Activated CD8-positive, alpha-beta memory T cell treated with anti-CD3 and anti-CD28 coated beads for 4 hours (primary cell): ENCODE measurements at places on chromosomes 5 and 9.

- no peak for DNase-seq
Measured at GRCh38 chr9:108270561-108270960, 585.2 kb downstream of the ACTL7B start.

DNA sequence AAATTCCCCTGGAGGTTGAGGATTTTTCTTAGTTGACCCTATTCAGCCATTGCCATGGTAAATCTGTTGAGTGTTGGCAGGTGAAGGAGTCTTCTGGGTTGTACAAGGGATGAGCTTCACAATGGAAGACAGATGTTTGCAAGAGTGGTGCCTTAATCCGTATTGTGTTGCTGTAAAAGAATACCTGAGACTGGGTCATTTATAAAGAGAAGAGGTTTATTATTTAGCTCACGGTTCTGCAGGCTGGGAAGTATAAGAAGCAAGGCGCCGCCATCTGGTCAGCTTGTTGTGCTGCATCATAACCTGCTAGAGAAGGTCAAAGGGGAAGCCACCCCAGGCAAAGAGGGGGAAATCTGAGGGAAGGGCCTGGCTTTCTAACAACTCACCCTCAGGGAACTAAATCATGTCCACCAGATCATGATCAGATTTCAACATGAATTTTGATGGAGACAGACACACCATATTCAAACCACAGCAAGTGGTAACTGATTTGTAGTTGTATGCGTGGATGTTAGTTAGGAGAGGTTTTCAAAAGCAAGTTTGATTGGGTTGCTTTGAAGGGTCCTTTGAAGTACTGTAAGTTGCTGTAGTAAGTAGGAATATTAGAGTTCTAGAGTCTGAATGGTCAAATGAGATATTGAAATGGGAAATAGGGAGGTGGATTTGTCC is 2.5 kb downstream of the TNPO1 start:
- DNase-seq = no peak

DNA sequence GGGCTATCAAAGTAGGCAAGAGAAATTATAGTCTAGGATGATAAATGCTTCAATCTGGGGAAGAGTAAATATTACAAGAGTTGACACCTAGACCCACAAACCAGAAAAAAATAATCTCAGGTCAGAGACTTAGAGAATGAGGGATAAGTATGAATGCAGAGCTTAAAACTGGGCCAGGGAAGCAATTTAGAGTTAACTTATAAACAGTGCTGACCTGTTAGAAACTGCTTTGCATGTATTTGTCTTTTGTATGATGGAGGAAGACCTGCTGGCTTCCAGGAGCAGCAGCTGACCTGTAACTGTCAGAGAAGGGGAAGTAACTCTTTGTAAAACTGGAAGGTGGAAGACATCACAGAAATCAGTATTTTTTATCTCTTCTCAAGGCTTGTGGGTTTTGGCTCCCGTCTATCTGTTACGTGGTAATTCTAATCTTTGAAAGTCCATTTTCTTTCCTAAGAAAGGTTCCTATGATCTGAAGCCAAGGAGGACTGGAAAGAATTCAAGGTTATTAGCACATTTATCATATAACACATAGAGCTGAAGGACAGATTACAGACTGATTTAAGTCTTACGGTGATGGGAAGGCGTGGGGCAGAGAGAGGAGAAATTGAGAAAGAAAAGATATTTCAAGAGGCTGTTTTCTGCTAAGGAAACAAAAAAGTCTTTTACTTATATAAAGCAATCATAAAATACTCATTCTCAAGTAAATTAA is 114.7 kb upstream of the ADAMTS19 start:
- no peak for DNase-seq

DNA sequence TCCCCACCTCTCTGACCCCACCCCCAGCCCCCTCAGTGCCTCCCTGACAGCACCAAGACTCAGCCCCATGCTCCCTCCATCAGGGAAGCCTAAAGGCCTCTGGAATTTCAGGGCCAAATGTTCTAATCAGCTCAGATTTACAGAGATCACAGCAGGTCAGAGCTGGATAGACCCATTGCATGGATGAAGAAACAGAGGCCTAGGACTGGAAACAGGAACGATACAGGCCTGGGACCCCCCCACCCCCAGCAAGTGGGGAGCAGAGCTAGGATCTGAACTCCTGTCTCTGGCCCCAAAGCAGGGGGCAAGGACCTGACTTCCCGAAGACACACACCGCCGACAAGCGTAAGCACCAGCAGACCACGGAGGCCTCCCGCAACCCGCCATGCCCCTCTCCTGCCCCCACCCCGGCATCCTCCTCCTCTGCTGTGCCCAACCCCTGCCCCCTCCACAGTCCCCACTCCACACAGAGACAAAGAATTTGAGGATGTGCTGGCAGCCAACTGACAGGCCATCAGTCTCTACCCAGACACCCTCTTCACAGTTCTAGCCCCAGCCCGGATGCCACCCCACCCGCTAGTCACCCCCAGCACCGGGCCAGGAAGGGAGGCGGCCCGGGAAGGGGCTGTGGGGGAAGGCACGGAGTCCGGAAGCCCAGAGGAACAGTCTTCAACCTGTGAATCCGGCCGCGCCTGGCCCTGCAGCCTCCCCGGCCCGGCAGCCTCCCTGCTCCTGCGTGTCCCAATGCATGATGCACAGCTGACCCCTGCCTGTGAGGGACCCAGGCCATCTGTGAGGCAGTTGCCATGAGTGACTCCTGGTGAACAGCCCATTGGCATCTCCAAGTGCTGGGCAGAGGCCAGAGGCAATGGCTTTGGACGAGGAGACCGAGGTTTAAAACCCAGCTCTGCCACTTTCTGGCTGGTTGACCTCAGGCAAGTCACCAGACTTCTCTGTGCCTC is 31.3 kb downstream of the NDUFA8 start:
- no peak for DNase-seq

DNA sequence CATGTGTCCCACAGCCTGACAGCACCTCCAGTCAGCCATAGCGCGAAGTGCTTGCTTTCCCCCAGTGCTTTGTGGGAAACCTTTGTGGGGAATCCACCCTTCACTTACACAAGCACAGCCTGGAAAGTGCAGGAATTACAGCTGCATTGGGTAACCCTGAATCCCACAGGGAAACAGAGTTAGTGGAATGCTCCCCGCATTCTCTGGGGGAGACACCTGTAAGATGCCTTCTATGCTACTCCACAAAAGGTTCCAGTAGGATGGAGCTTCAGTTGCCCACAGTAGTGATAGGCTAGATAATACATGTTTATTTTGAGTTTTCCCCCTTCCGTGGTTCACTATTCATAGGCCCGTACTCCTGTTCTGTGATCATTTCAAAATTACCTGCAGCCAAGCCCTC is 60.3 kb downstream of the TLE4 start:
- no peak for DNase-seq

DNA sequence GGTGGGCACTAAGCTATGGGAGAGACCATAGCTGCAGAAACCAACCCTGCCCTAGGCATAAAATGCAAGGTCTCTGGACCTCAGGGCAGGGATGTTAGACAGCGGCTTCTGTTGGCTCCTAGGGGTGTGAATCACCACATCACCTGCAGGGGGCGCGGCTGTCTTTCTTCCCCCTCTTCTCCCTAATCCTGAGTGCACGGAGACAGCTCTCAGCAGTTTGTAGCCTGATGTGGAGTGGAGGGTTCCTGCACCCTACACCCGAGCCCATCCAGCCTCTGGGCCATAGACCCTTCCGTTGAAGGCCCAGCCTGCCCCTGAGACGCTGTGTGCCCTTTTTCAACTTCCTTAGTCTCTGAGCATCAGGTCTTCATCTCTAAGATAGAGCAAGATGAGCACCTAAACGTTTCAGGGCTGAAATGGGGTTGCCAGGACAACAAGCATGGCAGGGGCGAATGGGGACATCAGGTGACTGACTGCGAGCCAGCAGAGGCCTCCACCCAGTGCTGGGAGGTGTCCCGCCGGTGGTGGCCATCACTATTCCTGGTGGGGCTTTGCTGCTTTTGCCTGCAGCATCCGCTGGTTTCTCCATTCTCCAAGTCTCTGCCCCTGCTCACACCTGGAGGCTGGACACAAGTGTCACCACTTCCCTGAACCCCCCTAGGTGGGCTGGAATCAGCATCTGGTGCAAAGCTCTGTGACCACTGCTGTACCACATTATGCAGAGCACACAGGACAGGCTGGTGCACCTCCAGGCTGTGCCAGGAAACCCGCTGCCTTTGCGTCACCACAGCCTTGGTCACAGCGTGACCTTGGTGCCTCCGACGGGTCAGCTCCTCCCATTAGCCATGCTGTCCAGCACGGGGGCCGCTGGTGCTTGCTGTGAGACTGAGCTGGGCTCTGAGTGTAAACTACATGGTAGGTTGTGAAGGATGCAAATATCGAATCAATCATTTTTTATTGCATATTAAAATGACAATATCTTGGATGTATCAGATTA is 2.5 kb upstream of the SEC16A start:
- DNase-seq = peak; percentile 64

- no peak for DNase-seq
Measured at GRCh38 chr5:103867857-103868598, 305.4 kb upstream of the NUDT12 start.

DNA sequence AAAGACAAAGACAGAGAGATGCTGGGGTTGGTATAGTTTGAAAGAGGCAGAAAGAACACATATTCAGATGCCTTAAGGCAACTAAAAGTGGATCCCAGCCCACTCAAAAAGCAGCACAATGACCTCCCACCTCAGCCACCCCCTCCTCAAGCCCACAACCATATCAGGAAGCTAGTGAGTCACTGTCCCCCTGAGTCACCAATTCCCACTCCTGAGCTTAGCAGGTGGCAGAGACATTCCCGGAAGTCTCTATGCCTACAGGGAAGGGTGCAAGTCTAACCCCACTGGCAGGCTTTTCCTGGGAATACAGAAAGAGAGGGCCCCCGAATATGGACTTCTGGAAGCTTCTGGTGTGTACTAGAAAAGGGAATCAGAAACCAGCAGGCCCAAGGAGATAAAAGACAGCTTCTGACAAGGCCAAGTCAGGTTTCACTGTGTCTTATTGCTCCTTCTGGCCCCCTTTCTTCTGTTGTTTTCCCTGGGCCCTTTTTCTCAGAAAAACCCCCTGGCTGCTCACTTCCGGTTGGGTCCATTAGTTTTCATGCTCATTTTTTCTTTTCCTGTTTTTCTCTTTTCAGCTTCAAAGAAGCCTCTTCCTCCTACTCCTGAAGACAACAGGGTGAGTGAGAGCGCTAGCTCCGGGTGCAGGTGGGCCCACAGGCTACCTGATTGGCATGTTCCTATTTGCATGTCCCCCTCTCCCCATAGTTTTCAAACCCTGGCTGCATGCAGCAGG is 36.8 kb downstream of the ITK start:
- DNase-seq = peak; percentile 49

- no peak for DNase-seq
Measured at GRCh38 chr9:130275156-130275555, 9.6 kb downstream of the HMCN2 start.

- no peak for DNase-seq
Measured at GRCh38 chr5:178502401-178503100, 87.6 kb downstream of the COL23A1 start.

DNA sequence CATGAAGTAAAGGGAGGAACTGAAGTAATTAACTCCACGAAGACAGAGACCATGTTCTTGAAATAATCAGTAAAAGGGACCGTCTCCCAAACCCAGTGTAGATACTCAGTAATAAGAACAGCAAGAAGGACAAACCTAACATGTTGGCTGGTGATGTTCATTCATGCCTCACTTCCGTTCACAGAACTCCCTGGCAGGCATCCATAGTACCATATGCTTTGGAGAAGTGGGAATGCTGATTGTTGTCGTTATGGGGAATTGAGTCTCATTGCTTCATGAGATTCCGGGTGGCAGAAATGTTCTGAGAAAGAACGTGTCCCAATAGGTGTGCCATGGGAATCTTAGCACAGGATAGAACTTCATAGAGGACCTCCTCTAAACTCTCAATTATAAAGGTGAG is 452.3 kb downstream of the ZSWIM6 start:
- DNase-seq = no peak

GRCh38 chr9:306907-307306 is 92.2 kb downstream of the DOCK8 start:
- peak; percentile 15 for DNase-seq

GRCh38 chr5:36458746-36459145 is 147.7 kb upstream of the SLC1A3 start:
- DNase-seq = no peak

DNA sequence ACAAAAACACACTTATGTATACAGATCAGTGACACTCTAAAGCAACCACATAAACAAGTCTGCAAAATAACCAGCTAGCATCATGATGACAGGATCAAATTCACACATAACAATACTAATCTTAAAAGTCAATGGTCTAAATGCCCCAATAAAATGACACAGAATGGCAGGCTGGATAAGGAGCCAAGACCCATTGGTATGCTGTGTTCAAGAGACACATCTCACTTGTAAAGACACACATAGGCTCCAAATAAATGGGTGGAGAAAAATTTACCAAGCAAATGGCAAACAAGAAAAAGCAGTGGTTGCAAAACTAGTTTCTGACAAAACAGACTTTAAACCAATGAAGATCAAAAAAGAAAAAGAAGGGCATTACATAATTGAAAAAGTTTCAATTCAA is 26.0 kb downstream of the GAPT start:
- DNase-seq = no peak

DNA sequence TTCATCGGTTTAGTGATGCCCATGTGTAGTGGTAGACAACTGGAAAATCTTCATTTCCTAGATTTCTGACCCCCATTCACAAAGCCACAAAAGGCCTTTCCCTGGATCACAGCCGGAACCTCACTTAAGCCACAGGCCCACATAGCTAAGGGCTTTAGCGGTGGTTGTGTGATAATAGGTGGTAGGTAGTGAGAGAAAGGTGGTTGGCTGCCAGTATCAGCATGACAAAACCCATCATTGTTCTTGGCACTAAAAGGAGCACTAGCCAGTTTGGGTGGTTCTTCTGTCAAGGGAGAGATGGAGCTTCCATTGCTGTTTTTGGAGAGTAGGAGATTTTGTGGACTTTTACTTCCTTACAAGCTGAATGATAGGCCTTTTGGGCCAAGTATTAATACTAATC is 9.7 kb upstream of the SLC36A2 start:
- DNase-seq = no peak

GRCh38 chr5:31656806-31657205 is 17.9 kb downstream of the PDZD2 start:
- no peak for DNase-seq

DNA sequence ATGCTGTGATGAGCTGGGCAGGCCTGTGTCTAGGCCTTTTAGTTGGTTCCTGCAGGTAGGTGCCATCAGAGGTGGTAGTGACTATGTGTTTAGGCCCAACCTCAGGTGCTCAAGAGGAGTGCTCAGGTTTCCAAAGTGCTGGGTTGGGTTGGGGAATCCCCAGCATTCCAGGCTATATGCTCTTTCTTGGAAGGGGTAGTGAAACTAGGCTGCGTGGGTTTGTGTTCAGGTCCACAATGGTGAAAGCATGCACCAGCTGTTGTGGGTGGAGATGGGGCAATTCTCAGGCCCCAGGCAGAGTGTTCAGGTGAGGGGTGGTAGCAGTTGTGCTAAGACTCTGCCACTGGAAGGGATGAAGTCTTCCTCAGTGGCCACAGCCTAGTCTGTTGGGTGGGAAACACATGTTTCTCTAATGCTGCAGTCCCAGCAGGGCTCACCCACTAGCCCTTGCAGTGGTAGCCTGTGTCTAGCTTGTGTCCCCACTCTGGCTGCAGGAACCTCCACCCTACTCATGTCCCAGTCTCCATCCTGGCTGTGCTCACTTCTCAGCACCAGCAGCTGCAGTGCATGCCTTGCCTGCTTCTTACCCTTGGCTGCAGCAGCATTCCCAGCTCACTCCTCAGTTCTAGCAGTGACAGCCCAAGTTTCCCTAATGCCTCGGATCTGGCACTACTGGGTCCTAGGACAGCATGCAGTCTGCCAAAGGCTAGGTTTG is 78.9 kb downstream of the FAM170A start:
- no peak for DNase-seq
